Muscle of arm (tissue), 14 donors: ENCODE measurements at places on chromosomes 2 and 18. TPM values are rescaled to one million over a fixed set of nuclear protein-coding genes. Genes with fewer than 3 reads are reported as not detected.

Gene TEKT4
- polyA plus RNA-seq = not detected

Gene CYS1
- 15.7 TPM for polyA plus RNA-seq

Gene VAMP8
- polyA plus RNA-seq = not detected

Gene DLX1
- 0.54 TPM for polyA plus RNA-seq

Gene SANBR
- polyA plus RNA-seq = 13.3 TPM

Gene TMEM169
- 3.6 TPM for polyA plus RNA-seq

Gene LYG1
- polyA plus RNA-seq = 1.4 TPM

Gene TRIM43
- not detected for polyA plus RNA-seq

Gene AKAIN1
- not detected for polyA plus RNA-seq

Gene CD207
- not detected for polyA plus RNA-seq

Gene PCARE
- polyA plus RNA-seq = 0.04 TPM

Gene UCN
- 1.1 TPM for polyA plus RNA-seq

Gene SCN2A
- 0.01 TPM for polyA plus RNA-seq

Gene SLC5A7
- 0.05 TPM for polyA plus RNA-seq

Gene ORMDL1
- 89.0 TPM for polyA plus RNA-seq

Gene PRKAG3
- polyA plus RNA-seq = 33.6 TPM

Gene CCDC121
- polyA plus RNA-seq = 7.7 TPM

Gene SERPINB10
- 0.84 TPM for polyA plus RNA-seq

Gene PID1
- polyA plus RNA-seq = 18.8 TPM

Gene CFAP53
- 1.1 TPM for polyA plus RNA-seq

Gene ASB18
- polyA plus RNA-seq = 13.4 TPM

Gene ASIC4
- polyA plus RNA-seq = 1.1 TPM

Gene CSRNP3
- polyA plus RNA-seq = 17.3 TPM

Gene PLA2R1
- polyA plus RNA-seq = 10.6 TPM

Gene SRSF7
- polyA plus RNA-seq = not detected

Gene NAT8
- 0.25 TPM for polyA plus RNA-seq

Gene POTEC
- not detected for polyA plus RNA-seq

Gene GRB14
- 4.6 TPM for polyA plus RNA-seq

Gene RUFY4
- not detected for polyA plus RNA-seq

Gene LIMS3
- 1.7 TPM for polyA plus RNA-seq

Gene GREB1
- not detected for polyA plus RNA-seq

Gene CDH7
- polyA plus RNA-seq = 2.3 TPM

Gene STPG4
- 0.35 TPM for polyA plus RNA-seq

Gene GALNT14
- polyA plus RNA-seq = not detected

Gene PROM2
- not detected for polyA plus RNA-seq

Gene HOXD13
- polyA plus RNA-seq = not detected

Gene SLC9A4
- not detected for polyA plus RNA-seq

Gene ENOSF1
- polyA plus RNA-seq = 20.1 TPM

Gene LHCGR
- not detected for polyA plus RNA-seq

Gene TMEM37
- polyA plus RNA-seq = 13.3 TPM

Gene MC4R
- polyA plus RNA-seq = 0.38 TPM

Gene MEIS1
- 15.6 TPM for polyA plus RNA-seq

Gene NFATC1
- 12.5 TPM for polyA plus RNA-seq

Gene CD226
- 0.53 TPM for polyA plus RNA-seq
